ENCODE measurements at places on chromosomes 2 and 18.
A peak's percentile ranks its signal among the peaks of the same experiment; 100 is the strongest.

- no peak for DNase-seq
Observed at GRCh38 chr2:8234253-8234652, 447.6 kb upstream of the ID2 start.

- no peak for DNase-seq
Observed at GRCh38 chr2:85377083-85377482, 22.5 kb downstream of the ELMOD3 start.

- DNase-seq: no peak
Observed at GRCh38 chr2:102053096-102053495, 61.3 kb downstream of the IL1R2 start.

DNA sequence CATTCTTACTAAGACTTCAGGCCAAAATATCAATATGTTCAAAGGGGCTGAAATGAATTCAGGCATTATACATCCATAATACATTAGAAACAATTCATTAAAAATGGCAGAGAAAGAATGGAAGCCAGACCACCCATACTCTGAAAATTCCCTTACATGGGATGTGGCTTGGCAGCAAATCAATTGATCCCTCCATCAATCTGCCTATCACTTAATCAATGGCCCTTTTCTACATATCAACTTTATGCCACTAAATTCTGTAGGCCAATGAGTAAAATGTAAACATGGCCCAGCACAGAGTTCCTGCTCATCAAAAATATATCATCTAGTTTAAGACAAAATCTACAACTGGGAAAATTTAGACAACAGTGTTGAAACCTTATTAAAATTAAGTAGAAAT is 41.8 kb upstream of the SLC14A2 start:
- DNase-seq: no peak

GRCh38 chr18:13823707-13824395 is at the start of gene MC5R:
TSS of gene MC5R (plus strand) at chr18:13824149. CDS start at chr18:13825766, 1,617 bp downstream.
- DNase-seq: peak; percentile 60

GRCh38 chr2:71250935-71251334 is 24.0 kb upstream of the PAIP2B start:
- no peak for DNase-seq

DNA sequence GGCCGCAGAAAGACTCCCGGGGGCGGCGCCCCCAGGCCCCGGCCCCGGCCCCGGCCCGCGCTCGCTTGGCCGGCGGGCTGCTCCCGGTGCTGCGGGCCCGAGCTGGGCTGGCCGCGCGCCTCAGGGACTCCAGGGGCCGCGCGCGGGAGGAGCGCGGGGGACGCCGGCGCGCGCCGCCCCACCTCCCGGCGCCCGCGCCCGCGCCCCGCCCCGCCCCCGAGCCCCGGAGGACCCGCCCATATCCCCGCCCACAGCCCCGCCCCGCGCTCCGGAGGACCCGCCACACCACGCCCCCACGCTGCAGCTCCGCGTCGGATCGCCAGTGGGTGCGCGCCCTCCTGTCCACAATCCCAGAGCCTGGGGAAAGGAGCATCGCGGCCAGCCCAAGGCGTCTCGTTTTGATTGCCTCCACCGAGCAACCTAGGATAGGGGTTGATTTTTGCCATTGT is at the start of gene PARD6G:
PARD6G (minus strand) TSS at position 122 of the 449 bp plus-strand sequence. CDS start 166 bp downstream, outside the sequence.
- peak; percentile 44 for DNase-seq

GRCh38 chr2:184004948-184005672 is 593.2 kb upstream of the ZNF804A start:
- DNase-seq: no peak

GRCh38 chr18:56645415-56646016 is 5.6 kb upstream of the WDR7 start:
- DNase-seq: no peak

DNA sequence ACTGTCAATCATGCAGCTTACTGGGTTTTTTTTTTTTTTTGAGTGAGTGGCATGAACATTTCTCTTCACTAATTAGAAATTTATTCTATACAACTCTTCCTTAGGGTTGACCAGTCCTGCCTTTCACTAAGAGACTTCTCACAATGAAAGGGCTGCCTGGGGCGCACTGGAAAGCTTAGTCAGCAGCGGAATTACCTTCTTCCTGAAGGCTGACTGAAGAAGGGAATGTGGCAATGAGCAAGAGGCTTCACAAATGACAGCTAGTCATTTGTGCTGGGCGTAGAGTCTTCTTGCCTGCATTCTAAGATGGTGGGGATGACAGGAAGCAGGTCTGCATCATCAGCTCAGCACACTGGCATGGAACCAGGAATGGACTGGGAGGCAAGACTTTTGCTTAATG is 15.6 kb upstream of the SCN3A start:
- DNase-seq: no peak

DNA sequence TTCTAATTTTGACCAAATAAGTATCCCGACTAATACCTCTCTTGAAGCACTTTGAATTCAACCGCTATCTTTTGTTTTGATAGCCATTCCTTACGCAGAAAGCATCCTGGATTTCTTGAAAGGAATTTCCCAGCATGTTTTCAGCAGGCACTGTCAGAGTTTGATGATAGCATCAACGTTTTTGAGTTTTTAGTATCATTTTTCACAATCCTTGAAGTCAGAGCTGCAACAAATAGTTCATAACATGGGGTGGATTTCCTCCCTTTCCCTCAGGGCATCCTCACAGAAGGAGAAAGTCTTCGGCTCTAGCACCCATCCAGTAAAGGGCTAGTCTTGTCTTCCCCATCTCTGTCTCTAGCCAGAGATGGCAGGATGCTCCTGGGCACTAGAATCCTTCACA is 46.2 kb downstream of the ANKRD44 start:
- no peak for DNase-seq

DNA sequence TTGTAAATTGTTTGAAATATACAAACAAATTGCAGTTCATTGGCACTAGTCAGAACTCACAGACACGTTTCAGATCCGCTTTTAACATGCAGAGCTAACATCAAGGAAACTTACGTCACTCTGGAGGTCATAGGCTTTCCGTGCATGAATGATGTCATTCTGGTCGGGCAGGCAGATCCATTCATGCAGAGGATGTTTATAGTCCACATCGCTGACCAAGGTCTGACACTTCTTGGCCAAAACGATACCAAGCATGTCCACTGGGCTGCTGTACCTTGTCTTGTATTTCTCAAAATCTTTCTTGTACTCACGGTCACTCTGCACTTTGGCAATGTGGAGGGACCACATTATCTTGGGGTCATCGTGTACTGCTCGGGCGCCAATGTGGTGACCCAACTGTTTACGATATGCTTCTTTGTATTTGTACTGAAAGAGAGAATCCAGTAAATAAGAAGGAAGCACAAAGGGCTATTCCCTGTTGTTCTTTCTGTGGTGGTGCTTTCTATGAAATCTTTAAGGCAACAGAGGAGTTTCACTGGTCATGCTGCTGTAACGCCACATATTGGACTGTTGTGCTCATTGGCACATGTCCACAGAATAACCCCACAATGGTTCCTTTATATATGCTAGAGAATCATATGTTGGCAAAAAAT is 114.8 kb downstream of the NEB start:
- no peak for DNase-seq

- no peak for DNase-seq
Observed at GRCh38 chr18:34859496-34859895, 149.4 kb downstream of the DTNA start.

DNA sequence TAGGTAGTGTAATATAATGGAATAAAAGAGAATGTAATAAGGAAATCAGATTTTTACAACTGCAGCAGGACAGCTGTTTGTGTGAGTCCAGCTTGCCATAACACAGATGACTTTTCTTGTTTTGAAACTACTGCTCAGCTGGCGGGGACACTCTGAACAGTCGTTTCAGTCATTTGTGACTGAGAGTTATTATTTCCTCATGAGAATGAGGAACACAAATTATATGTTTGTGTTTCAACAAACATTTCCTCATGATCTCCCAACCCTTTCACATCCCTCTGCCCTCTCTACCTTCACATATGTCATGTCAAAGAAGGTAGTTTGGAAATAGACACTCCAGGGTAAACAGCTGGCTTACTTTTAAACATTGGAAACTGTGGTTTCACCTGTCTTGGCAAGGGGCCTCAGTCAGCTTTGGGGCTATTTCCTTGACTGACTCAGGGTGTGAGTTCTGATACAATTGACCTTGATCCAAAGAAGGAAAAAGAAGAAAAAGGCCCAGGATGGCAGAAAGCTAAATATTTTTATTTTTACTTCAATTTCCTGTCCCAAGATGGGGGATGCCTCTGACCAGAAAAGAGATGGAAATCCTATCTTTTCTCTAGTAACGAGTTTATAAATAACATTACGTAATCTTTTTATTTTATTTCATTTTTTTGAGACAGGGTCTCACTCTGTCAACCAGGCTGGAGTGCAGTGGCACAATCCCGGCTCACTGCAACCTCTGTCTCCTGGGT is 593 bp downstream of the SP140L start:
- no peak for DNase-seq
